ENCODE measurements at places on chromosomes 2 and 18. TPM values are rescaled to one million over a fixed set of nuclear protein-coding genes. Genes with fewer than 3 reads are reported as not detected.

The TANC1 gene
- total RNA-seq = 28.0 TPM

The LYPD6B gene
- 7.7 TPM for total RNA-seq

The HNMT gene
- 1.2 TPM for total RNA-seq

The NOL4 gene
- total RNA-seq = not detected

The IL37 gene
- 0.44 TPM for total RNA-seq

The PIEZO2 gene
- not detected for total RNA-seq

The IL36A gene
- total RNA-seq = not detected

The PIK3C3 gene
- total RNA-seq = 40.3 TPM

The CLEC4F gene
- not detected for total RNA-seq

The SPATA3 gene
- not detected for total RNA-seq

The IL18R1 gene
- 2.2 TPM for total RNA-seq

The USP34 gene
- 51.0 TPM for total RNA-seq

Measured in foreskin keratinocyte (primary cell).